ENCODE measurements at places on chromosomes 5 and 9.

DNA sequence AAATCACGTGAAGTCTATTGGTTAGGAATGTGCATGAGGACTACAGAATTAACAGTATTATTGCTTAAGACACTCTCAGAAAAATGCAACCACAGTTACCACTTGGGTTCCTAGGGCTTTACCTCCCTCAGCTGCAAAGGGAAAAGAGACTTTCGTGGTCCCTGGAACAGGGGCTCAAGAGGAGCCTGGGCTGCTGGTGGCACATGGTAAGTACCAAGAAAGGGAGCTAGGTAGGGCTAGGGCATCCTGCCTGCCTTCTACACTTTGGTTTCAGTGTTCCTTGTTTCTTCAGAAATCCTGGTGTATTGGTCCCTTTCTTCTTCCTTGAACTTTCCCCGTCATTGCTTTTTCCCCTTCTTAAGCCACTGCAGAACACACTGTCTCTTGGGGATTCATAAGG, 7.3 kb upstream of the VCAN start:
- no peak for DNase-seq

DNA sequence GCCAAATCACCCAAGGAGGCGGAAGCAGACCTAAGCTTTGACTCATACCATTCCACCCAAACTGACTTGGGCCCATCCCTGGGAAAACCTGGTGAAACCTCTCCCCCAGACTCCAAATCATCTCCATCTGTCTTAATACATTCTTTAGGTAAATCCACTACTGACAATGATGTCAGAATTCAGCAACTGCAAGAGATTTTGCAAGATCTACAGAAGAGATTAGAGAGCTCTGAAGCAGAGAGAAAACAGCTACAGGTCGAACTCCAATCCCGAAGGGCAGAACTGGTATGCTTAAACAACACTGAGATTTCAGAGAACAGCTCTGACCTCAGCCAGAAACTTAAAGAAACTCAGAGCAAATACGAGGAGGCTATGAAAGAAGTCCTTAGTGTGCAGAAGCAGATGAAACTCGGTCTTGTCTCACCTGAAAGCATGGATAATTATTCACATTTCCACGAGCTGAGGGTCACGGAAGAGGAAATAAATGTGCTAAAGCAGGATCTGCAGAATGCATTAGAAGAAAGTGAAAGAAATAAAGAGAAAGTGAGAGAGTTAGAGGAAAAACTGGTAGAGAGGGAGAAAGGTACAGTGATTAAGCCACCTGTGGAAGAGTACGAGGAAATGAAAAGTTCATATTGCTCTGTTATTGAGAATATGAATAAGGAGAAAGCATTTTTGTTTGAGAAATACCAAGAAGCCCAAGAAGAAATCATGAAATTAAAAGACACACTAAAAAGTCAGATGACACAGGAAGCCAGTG, 15.8 kb upstream of the TTC23L start:
- no peak for DNase-seq

DNA sequence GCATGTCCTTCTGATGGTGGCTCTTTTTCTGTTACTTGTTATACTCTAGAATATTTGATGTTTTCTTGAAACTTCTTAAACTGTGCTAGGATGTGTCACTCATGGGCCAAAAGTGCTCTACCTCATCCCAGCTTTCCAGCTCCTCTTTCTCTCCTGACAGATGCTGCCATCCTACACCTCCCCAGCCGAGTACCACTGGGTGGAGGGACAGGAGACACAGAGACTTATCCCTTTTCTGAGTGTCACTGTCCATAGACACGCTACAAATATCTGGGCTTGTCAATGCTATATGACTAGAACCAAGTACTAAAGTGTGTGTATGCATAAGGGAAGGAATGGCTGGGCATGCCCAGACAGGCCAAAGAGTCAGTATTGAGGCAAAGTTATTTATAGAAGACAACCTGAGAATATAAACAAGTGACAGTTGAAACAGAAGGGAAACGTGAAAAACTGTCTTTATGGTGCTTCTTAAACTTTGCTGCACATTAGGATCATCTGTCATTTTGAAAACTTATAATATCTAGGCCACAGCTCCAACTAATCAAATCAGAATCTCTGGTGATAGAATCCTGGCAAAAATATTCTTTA, 188.0 kb downstream of the CARTPT start:
- DNase-seq = no peak

GRCh38 chr5:64165500-64166200, at the start of gene RNF180:
RNF180 (plus strand) TSS chr5:64165843; CDS start chr5:64200808, 34,965 bp downstream.
- no peak for DNase-seq

DNA sequence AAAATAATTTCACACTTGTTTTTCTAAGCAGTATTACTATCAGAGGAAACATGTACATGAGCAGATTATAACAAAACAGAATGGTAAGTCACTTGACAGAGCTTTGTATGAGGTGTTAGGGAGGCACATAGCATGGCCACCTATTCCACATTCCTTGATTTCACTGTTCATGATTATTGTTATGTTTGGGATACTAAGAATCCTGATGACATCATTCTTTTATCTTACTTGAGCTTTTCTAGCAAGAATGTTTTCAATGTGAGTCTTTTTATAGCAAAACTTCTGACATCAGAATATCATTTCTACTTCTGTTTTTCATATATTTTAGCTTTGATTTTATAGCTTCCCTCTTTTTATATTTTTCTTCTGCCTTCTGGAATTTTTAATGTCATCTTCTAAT, 208.2 kb downstream of the DMRTA1 start:
- no peak for DNase-seq

- peak; percentile 19 for DNase-seq
These were observed 813 bp downstream of the HNRNPK start for GRCh38 chr9:83978992-83979811.

GRCh38 chr5:108003178-108003577, 332.4 kb upstream of the EFNA5 start:
- no peak for DNase-seq

- no peak for DNase-seq
These were observed 480.0 kb downstream of the TAF11L14 start for GRCh38 chr5:18114151-18114757.

- DNase-seq = no peak
These were observed 76.8 kb upstream of the PCSK1 start for GRCh38 chr5:96509721-96510350.

GRCh38 chr5:82828211-82828610, 249.0 kb downstream of the TMEM167A start:
- no peak for DNase-seq

- DNase-seq = no peak
These were observed 506.0 kb downstream of the HTR1A start for GRCh38 chr5:63456279-63456678.

- DNase-seq = no peak
These were observed 102.3 kb downstream of the GLIS3 start for GRCh38 chr9:4197548-4197947.

DNA sequence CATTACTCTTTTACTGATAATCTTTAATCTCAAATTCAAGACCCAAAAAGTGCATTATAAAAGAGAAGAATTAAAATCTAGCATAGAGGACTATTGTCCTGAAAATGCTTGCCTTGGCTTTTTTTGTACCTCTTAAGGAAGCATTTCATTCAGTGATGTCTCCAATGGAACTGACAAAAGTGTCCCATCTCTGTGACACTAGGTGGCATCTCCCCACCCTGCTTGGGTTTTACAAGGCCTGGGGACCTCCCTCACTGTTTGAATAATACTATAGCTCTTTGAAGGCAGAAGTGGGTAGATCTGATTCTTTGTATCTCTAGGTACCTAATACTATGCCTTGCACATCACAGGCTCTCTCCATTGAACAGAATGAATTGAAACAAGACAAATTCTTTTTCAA, 180.6 kb downstream of the EPB41L4A start:
- no peak for DNase-seq

- DNase-seq = no peak
These were observed 391.0 kb upstream of the PTPRD start for GRCh38 chr9:11003836-11004235.

DNA sequence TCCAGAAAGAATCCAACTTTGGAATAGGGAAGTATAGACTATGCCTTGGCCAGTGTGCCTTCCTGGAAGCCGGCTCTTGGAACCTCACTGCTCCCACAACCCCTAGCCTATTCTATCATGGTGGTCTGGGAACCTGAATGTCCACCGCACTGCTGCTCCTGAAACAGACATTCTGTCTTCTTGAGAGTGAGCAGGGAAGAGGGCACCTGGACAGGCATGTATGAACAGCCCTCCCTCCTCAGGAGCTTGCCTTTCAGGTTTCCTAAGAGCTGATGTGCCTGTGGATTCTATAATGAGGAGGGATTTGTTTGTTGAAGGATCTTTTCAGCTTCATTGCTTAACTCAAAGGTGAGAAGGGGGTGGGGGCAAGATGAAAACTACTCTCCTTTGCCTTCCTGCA, 55.1 kb upstream of the XPA start:
- DNase-seq = no peak

DNA sequence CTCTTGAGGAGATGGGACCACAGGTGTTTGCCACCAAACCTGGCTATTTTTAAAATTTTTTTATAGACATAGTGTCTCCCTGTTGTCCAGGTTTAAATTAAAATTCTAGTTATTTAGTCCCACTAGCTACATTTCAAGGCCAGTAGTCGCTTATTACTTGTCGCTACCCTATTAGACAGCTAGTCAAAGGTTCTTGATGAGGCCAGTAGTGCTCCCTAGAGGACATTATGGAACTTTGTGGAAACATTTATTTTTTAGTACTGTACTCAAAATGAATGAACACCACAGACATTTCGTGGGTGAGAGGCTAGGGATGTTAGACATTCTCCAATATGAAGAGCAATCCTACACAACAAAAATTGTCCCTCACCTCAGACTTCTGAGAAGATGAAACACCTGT, 14.4 kb upstream of the GRXCR2 start:
- DNase-seq = no peak

GRCh38 chr9:135032041-135032835, 55.2 kb upstream of the OLFM1 start:
- DNase-seq = no peak

DNA sequence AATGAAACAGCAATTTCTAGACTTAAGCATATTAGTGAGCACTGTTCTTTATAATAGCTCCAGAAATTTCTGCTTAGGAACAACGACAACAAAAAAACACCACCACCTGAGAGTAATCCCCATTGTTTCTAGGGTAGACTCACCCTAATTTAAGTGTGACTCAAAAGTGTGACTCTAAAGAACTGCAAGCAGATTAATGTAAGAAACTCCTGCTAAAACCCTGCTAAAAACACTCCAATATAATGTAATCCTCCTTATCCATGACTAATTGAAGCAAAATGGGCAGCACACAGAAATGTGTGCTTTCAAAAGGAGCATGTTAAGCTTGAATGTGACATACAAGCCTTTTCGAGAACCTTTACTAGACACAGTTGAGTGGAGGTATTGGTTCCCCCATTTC, 296.0 kb downstream of the EPB41L4A start:
- DNase-seq = no peak

DNA sequence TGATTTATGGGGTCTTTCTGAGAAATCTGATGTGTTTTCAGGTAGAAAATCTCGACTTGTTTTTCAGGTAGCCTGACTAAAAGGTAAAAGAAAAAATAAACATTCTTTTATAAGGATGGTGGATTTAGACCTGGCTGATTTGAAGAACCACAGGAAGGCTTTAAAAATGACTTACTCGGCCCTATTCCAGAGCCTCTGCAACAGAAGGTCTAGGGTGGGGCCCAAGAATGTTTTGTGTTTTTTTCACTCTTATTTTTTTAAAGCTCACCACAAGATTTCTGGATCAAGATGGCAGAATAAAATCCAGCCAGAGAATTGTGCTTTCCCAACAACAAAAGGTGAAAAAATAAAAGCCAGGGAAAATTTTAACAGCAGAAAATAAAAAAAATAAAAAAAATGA, 59.1 kb downstream of the FNBP1 start:
- no peak for DNase-seq

GRCh38 chr9:4797854-4798150, 5.1 kb downstream of the RCL1 start:
- no peak for DNase-seq

DNA sequence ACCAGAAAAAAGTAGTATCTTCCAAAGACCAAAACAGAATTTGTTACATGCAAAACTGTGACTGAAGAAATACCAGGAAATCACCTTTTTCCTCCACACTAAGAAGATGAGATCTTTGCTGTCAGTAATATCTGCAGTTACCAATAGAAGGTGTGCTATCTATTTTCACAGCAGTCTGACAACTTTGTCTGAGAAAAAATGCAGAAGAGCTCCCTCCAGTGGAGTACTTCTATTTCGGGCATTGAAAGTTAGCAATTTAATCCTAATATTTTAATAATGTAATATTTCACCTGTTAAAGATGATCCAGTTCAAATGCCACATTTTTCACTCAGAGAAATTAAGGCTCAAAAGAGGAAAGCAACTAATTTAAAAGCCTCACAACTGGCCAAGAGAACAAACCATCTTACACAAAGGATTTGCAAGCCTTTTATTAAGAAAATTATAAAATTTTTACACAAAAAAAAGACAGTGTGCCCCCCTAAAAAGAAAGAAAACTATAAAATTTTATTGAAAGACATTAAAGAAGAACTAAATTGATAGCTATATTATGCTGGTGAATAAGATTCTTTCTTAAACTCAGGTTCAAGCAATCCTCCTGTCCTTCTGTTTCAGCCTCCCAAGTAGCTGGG, 50.6 kb downstream of the DEPDC1B start:
- no peak for DNase-seq

DNA sequence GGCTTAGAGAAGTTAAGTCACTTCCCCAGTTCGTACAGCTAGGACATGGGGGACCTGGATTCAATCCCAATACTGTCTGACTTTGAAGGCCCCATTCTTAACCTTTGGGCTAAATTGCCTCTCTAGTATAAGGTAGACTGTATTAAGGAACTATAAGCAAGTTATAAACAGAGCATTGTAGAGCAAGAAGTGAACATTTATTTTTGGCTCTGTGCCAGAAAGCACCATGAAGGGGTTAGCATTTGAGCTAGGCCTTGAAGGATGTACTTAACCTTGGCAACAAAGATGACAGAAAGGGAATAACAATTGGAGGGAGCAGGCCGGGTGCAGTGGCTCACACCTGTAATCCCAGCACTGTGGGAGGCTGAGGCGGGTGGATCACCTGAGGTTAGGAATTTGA, 32.8 kb downstream of the GALNT10 start:
- DNase-seq = no peak

DNA sequence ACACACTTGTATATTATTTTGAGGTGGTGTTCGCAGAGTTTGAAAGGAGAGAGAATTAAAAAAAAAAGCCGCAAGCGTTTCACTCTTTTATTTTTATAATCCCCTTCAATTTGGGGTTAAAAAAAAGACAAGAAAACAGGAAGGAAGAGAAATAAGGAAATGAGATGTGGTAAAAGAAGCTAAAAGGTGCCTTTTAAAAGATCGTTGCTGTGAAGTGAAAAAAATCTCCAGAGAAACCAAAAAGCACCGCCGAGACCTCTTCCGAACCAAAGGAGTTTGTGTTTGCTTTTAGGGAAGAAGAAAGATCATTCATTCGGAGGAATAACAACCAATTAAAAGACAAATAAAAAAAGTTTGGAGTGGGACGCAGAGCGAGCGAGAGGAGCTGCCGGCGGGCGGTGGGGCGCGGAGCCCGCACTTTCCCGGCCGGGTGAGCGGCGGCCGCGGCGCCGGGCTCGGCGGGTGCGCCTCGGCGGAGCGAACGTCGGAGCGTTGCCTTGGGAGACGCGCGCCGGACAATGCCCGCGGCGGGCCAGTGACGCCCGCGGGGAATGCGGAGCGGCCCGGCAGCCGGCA, 355 bp downstream of the TLE4 start:
- DNase-seq = no peak

Measured in DMS79 (cell line).